BJ (cell line): ENCODE measurements at places on chromosomes 1 and 21. TPM values are rescaled to one million over a fixed set of nuclear protein-coding genes. Genes with fewer than 3 reads are reported as not detected.

GRCh38 chr1:168468042-168468809, 75.6 kb downstream of the XCL2 start:
- no peak for DNase-seq

GRCh38 chr1:46489638-46490405, at the start of gene DMBX1:
Gene DMBX1 (plus strand): TSS chr1:46489836. CDS start chr1:46507011, 17,175 bp downstream.
- DNase-seq: no peak

GRCh38 chr1:80349218-80349617, 1342.7 kb upstream of the ADGRL4 start:
- DNase-seq: no peak

- DNase-seq: no peak
Measured at GRCh38 chr1:111598544-111598943, 21.0 kb upstream of the RAP1A start.

GRCh38 chr1:56522680-56523079, 56.7 kb downstream of the PLPP3 start:
- no peak for DNase-seq

DNA sequence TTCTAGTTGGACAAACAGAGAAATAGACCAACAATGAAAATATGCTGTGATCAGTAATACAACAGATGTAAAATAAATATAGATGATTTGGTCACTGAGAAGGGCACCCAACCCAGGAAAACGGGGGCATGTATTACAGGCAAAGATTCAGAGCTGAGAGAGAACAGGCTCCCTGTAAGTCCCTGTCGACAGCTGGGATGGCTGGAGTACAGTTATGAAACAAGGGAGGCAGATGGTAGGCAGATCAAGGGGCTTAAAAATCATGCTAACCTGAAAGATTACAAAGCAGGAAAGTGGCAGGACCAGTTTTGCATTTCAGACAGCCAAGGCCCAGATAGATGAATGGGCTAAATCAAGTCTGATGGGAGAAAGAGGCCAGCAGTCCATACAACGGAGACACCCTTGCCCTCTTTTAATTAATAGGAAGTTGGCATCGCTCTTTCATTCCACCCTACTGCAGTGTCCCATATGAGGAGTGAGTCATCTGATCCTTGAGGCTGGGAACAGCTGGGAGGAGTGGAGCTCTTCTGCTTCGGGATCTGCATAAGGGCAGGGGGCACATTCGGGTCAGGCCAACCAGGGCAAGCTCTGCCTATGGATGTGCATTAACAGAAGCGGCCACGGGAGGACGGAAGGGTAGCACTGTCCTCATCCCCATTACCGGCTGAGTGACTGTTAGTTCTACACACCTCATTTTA, 171.1 kb downstream of the DAB1 start:
- DNase-seq: no peak

DNA sequence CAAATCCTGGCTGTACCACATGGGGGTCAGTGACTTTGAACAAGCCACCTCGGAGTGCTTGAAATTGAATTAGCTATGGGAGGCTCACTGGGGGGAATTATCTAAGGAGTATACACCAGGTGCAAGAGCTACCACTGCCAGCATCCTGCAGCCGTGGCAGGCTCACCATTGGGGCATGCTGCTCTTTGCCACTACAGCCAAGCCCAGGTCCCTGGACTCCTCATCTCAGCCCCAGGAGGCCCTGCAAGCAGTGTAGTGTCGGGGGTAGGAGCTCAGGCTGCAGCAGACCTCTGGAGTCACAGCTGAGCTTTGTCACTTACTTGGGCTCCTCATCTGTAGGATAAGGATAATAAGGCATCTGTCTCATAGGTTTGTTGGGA, 35.3 kb downstream of the ACOT11 start:
- DNase-seq: no peak

DNA sequence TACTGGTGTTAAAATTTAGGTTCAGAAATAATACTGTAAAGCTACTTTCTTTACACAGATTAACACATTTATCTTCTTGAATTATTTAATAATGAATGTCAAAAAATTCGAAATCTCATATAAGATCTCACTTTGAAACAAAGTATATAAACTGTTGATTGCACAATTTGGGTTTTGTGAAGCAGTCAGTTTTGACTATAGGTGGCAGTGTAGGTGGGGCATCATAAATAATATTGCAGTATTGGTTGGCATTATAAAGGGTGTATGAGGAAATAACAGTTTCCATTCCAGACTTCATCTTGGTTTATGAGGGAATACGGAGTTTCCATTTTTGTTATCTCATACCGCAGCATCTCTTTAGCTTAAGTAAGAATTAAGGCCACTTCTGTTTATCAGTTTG, 49.9 kb downstream of the SUCO start:
- DNase-seq: no peak

DNA sequence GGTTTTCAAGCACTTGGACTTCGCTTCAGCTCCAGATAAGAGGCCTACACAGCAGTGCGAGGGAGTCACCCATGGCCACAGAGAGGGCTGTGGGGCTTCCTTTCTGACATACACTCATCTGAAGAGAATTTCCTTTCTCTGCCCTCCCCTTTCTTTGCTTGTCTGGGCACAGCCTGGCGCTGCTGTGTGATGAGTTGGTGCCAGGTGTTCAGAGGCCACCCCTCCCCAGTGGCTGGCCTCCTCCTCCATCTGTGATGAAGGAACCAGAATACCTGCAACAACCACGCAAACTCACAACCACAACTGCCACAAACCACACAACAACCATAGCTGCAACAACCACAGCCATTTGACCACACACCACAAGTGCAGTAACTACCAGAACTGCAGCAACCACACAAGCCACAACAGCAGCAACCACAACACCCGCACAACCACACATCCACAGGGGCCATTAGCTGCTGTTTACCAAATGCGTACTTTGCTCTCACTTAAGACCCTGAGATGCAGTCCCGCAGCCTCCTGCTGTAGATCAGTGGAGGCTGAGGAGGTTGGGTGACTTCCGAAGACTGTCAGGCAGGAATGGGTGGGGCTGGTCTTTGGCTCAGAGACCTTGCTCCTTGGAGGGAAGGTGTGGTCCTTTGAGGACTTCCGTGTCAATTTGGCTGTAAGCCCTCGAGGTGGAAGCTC, 71.1 kb downstream of the IER5 start:
- no peak for DNase-seq

- DNase-seq: no peak
Measured at GRCh38 chr1:15943328-15943991, 32.4 kb downstream of the ZBTB17 start.

DNA sequence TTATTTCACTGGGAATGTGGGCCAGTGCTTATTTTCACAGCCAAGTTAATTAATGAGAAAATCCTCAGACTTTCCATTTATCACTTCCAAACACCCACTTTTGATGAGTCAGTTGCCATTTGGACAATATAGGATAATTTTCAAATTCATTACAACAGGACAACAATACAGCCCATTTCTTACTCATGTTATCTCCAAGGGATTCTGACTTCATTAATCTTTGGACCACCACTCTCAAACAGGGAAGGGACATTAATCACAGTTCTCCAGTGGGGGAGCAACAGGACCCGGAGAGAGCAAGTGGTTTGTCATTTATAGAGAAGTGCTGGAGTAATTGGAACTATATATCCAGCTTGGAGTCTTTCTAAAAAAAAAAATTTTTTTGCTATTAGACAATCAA, 38.7 kb downstream of the JUN start:
- DNase-seq: no peak

Gene LEMD1
- polyA plus RNA-seq: not detected in 2 replicates

Gene BATF3
- 1.5 and 1.7 TPM in 2 replicates for polyA plus RNA-seq

Gene NPR1
- 0.02 TPM in 1 of 2 replicates, not detected in the other for polyA plus RNA-seq

Gene OVAAL
- 0.05 TPM in 1 of 2 replicates, not detected in the other for polyA plus RNA-seq

Gene HCRTR1
- polyA plus RNA-seq: not detected in 2 replicates

Gene CD48
- polyA plus RNA-seq: not detected in 2 replicates

Gene C1orf198
- polyA plus RNA-seq: 186 and 195 TPM in 2 replicates

Gene PALMD
- 0.06 and 0.10 TPM in 2 replicates for polyA plus RNA-seq

Gene FLG2
- polyA plus RNA-seq: not detected in 2 replicates
